ENCODE measurements at places on chromosomes 5 and 9. TPM values are rescaled to one million over a fixed set of nuclear protein-coding genes. Genes with fewer than 3 reads are reported as not detected.

The OBP2B gene
- not detected for total RNA-seq

The C9orf43 gene
- 0.88 TPM for total RNA-seq

The THBS4 gene
- 8.8 TPM for total RNA-seq

The PCDHGA5 gene
- total RNA-seq, result 0.39 TPM

The MAPK9 gene
- total RNA-seq, result 35.2 TPM

The FABP6 gene
- total RNA-seq, result 0.85 TPM

- H3K4me3 ChIP-seq, result no peak overlapping the region
- no peaks in the 10 kb centered on the region for H3K36me3 ChIP-seq
- DNase-seq, result no peak
- no peaks in the 10 kb centered on the region for H3K27me3 ChIP-seq
- H3K4me1 ChIP-seq, result no peaks in the 10 kb centered on the region
Measured at GRCh38 chr9:75592586-75592985, 297.9 kb upstream of the PCSK5 start.

GRCh38 chr5:130836729-130837649 lies 328.1 kb downstream of the HINT1 start:
- peak overlapping the region; percentile 2 for H3K4me3 ChIP-seq
- H3K27me3 ChIP-seq, result no peaks in the 10 kb centered on the region
- H3K27ac ChIP-seq, result no peak overlapping the region
- no peak for DNase-seq
- no peaks in the 10 kb centered on the region for H3K36me3 ChIP-seq

- H3K4me3 ChIP-seq, result no peak overlapping the region
- H3K27me3 ChIP-seq, result no peaks in the 10 kb centered on the region
- peak; percentile 54 for DNase-seq
- peaks cover 23% of the 10 kb centered on the region for H3K36me3 ChIP-seq
- no peaks in the 10 kb centered on the region for H3K4me1 ChIP-seq
- H3K27ac ChIP-seq, result no peak overlapping the region
Measured at GRCh38 chr9:114037961-114038723, 40.0 kb downstream of the AMBP start.

DNA sequence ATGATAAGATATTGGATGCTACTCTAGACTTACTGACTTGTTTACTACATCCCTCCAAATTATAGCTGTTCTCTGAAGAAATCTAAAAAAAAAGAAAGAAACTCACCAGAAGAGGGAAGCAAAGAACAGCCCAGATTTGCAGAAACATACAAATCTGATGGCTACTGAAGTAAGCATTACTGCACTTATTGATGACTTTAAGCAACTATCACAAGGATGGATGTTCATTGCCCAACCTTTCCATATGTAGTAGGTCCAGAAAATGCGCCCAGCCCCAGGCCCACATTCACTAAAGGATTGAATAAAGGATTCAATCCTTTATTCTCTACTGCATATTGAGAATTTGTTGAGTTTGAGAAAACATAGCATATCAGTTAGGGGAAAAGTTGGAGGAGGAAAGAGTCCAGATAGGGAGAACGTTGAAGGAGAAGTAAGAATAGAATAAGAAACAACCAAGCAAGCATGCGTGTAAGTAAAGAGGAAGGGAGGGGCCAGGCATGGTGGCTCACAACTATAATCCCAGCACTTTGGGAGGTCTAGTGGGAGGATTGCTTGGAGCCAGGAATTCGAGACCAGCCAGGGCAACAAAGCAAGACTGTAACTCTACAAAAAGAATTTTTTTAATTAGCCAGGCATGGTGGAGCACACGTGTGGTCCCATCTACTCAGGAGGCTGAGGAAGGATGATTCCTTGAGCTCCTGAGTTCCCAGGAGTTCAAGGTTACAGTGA lies 33.8 kb upstream of the DTWD2 start:
- no peaks in the 10 kb centered on the region for H3K27me3 ChIP-seq
- H3K4me3 ChIP-seq, result no peak overlapping the region
- peaks cover 8% of the 10 kb centered on the region for H3K4me1 ChIP-seq
- H3K36me3 ChIP-seq, result no peaks in the 10 kb centered on the region
- no peak overlapping the region for H3K27ac ChIP-seq
- no peak for DNase-seq

DNA sequence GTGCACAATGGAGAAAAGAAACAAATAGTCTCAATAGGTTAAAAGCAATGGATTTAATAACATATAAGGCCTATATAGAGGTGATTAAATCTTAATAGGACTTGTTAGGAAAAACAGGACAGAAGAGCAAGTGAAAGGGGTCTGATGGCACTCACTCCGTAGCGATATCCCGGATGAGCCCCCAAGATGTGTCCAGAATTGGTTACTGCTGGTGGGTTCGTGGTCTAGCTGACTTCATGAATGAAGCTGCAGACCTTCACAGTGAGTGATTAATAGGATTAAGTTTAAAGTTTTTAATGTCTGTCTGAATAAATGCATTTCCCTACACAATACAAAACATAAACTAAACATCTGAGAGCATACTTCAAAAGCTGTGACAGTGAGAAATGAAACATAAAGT lies 110.4 kb upstream of the FAM174A start:
- no peak for DNase-seq
- H3K4me1 ChIP-seq, result no peaks in the 10 kb centered on the region
- H3K36me3 ChIP-seq, result peaks cover 10% of the 10 kb centered on the region
- H3K27ac ChIP-seq, result no peak overlapping the region

- H3K4me3 ChIP-seq, result no peak overlapping the region
- H3K4me1 ChIP-seq, result peaks cover 4% of the 10 kb centered on the region
- no peak for DNase-seq
- H3K27ac ChIP-seq, result no peak overlapping the region
Measured at GRCh38 chr5:14383923-14384322, 197.7 kb upstream of the OTULINL start.

GRCh38 chr5:180271221-180271620 lies 20.7 kb downstream of the MAPK9 start:
- H3K4me1 ChIP-seq, result no peaks in the 10 kb centered on the region
- no peak overlapping the region for H3K27ac ChIP-seq
- H3K4me3 ChIP-seq, result no peak overlapping the region
- H3K27me3 ChIP-seq, result no peaks in the 10 kb centered on the region
- peaks cover 55% of the 10 kb centered on the region for H3K36me3 ChIP-seq

- peak within 1 kb of the TSS; percentile 79 for H3K27ac ChIP-seq
- DNase-seq, result peak; percentile 93
- peak within 1 kb of the TSS; percentile 89 for H3K4me3 ChIP-seq
- no peaks in the 10 kb centered on the region for H3K36me3 ChIP-seq
- peaks cover 16% of the 10 kb centered on the region for H3K4me1 ChIP-seq
Measured at GRCh38 chr9:135500525-135501260, at the start of gene MRPS2. TSS of gene MRPS2 (plus strand) at chr9:135500682. CDS start at chr9:135500711, 29 bp downstream.

- no peaks in the 10 kb centered on the region for H3K4me1 ChIP-seq
- H3K4me3 ChIP-seq, result no peak overlapping the region
- H3K27ac ChIP-seq, result no peak overlapping the region
- no peak for DNase-seq
- peaks cover 9% of the 10 kb centered on the region for H3K27me3 ChIP-seq
- H3K36me3 ChIP-seq, result peaks cover 6% of the 10 kb centered on the region
Measured at GRCh38 chr9:90219548-90220118, 423.0 kb downstream of the DIRAS2 start.

DNA sequence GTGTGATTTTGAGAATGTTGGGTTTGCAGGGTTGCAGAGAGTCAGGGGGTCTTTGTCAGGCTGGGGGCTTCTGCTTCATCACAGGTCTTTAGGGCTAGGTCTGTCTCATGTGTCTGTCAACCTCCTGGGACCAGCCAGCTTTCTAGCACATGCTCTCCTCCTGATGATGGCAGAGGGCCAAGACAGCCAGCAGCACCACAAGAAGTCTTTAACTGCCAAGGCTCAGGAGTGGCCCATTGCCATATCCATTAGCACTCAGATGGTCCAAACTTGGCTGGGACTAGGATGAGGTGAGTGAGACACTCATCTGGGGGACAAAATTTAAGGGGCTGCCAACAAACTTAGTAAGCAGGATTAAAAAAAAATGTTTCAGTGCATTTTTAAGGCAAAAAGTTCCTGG lies 384.2 kb upstream of the CDH10 start:
- no peak for DNase-seq
- H3K27ac ChIP-seq, result no peak overlapping the region

DNA sequence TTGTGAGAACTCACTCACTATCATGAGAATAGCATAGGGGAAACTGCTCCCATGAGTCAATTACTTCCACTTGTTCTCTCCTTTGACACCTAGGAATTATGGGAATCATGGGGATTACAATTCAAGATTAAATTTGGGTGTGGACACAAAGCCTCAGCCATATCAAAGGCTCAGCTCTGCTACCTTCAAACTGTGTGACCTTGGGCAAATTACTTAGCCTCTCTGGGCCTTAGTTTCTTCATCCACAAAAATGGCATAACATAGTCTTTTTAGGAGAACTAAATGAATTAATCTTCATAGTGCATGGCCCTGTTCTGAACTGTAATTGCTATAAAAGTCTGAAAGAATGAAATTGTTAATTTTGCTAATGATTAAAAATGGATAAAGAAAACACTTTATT lies 18.3 kb upstream of the CARTPT start:
- H3K27me3 ChIP-seq, result peaks cover 17% of the 10 kb centered on the region
- no peak overlapping the region for H3K4me3 ChIP-seq
- DNase-seq, result no peak

GRCh38 chr5:131209506-131210150 lies 38.9 kb downstream of the LYRM7 start:
- no peaks in the 10 kb centered on the region for H3K36me3 ChIP-seq
- peaks cover 19% of the 10 kb centered on the region for H3K4me1 ChIP-seq
- no peak for DNase-seq
- no peaks in the 10 kb centered on the region for H3K27me3 ChIP-seq
- no peak overlapping the region for H3K27ac ChIP-seq
- H3K4me3 ChIP-seq, result no peak overlapping the region

GRCh38 chr9:121945281-121945680 lies 147.8 kb downstream of the TTLL11 start:
- no peak for DNase-seq
- peaks cover 5% of the 10 kb centered on the region for H3K36me3 ChIP-seq
- H3K4me3 ChIP-seq, result no peak overlapping the region

DNA sequence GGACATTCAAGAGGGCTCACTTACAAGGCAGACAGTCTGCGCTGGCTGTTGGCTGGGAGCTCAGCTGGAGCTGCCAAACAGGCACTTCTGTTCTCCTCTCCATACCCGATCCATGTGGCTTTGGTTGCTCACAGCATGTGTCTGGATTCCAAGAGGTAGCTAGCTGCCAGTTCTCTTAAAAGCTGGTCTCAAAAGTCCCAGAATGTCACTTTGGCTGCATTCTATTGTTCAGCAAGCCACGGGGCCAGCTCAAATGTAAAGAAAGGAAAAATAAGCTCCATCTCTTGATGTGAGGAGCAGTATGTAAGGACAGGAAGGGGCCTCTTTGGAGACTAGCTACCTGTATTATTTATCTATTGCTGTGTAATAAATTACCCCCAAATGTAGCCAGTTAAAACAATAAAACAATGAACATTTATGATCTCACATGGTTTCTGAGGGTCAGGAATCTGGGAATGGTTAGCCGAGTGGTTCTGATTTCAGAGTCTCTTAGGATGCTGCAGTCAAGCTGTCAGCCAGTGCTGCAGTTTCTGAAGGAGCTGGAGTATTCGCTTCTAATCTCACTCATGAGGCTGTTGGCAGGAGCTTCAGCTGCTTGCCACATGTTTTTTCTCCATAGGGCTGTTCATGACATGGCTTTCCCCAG lies 112.7 kb upstream of the CLINT1 start:
- DNase-seq, result no peak
- H3K36me3 ChIP-seq, result no peaks in the 10 kb centered on the region
- peak overlapping the region; percentile 12 for H3K4me3 ChIP-seq
- H3K4me1 ChIP-seq, result peaks cover 9% of the 10 kb centered on the region
- peaks cover 9% of the 10 kb centered on the region for H3K27me3 ChIP-seq

DNA sequence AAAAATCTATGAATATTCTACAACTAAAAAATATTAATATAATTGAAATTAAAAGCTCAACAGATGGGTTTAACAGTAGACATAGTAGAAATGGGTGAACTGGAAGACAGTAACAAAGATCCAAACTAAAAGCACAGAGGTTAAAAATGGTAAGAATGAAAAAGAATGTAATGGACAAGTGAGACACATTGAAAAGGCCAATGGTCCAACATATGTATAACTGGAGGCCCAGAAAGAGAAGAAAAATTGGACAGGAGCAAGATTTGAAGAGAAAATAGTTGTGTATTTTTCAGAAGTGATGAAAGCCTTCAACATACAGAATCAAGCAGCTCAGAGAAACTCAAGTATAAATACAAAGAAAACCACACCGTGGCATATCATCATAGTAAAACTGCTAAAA lies 58.6 kb downstream of the PCDHGC5 start:
- H3K4me3 ChIP-seq, result no peak overlapping the region
- H3K36me3 ChIP-seq, result peaks cover 58% of the 10 kb centered on the region
- H3K4me1 ChIP-seq, result no peaks in the 10 kb centered on the region
- H3K27me3 ChIP-seq, result no peaks in the 10 kb centered on the region
- no peak for DNase-seq

- no peaks in the 10 kb centered on the region for H3K27me3 ChIP-seq
- no peak overlapping the region for H3K27ac ChIP-seq
- no peak for DNase-seq
- H3K4me1 ChIP-seq, result peaks cover 27% of the 10 kb centered on the region
- no peak overlapping the region for H3K4me3 ChIP-seq
Measured at GRCh38 chr5:59537961-59538749, 355.4 kb downstream of the PDE4D start.

DNA sequence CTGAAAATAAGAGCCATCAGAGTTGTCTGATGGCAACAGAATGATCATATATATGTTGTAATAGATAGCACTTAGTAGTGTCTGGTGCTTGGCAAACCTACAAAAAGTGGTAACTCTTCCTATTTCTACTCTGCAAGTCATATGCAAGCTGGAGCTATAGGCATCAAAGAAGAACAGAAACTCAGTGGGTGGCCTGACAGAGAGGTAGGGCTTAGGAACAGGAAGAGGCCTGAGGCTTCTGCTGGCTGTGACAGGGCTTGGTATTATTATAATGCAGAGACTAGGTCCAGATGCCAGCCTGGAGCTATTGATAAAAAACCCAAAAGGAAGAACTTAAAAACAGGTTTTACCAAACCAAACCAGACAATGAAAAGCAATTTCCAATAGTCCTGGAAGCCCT lies 4.4 kb upstream of the DIAPH1 start:
- no peak overlapping the region for H3K4me3 ChIP-seq
- H3K36me3 ChIP-seq, result peaks cover 28% of the 10 kb centered on the region
- H3K27me3 ChIP-seq, result no peaks in the 10 kb centered on the region
- H3K27ac ChIP-seq, result no peak overlapping the region

DNA sequence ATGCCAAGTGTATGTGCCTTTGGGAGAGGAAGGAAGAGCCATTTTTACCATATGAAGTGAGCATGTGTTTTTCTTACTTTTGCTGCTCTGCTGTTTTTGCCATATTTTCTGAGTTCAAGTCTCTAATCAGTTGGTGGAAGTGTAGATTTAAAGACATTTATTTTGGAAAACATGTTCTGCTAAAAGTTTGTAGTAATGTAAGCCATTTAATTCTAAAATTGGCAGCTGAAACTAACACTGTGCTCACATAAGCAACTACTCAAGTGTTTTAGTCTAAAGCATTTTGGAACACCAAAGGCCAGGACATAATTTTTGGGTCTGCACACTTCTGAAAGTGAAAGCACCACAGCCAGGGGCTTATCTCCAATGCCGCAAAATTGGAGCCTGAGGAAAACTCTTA lies 363.4 kb upstream of the ZNF608 start:
- no peak for DNase-seq
- peaks cover 6% of the 10 kb centered on the region for H3K36me3 ChIP-seq
- peaks cover 5% of the 10 kb centered on the region for H3K27me3 ChIP-seq
- H3K4me1 ChIP-seq, result peaks cover 6% of the 10 kb centered on the region
- no peak overlapping the region for H3K4me3 ChIP-seq
- H3K27ac ChIP-seq, result no peak overlapping the region

- no peak overlapping the region for H3K27ac ChIP-seq
- H3K27me3 ChIP-seq, result peaks cover 26% of the 10 kb centered on the region
- no peak for DNase-seq
- peaks cover 10% of the 10 kb centered on the region for H3K4me1 ChIP-seq
- no peaks in the 10 kb centered on the region for H3K36me3 ChIP-seq
Measured at GRCh38 chr9:99182356-99182755, 39.4 kb downstream of the ALG2 start.

All from type B pancreatic cell (in vitro differentiated cells).